Stimulated activated CD4-positive, alpha-beta T cell treated with anti-CD3 and anti-CD28 coated beads, Interleukin-12 subunit alpha, Interleukin-12 subunit beta, amount 100 ng/mL, for 24 hours (primary cell): ENCODE measurements at places on chromosomes 2 and 18.

- no peak for DNase-seq
Measured at GRCh38 chr18:50507120-50507590, 52.7 kb upstream of the MAPK4 start.

DNA sequence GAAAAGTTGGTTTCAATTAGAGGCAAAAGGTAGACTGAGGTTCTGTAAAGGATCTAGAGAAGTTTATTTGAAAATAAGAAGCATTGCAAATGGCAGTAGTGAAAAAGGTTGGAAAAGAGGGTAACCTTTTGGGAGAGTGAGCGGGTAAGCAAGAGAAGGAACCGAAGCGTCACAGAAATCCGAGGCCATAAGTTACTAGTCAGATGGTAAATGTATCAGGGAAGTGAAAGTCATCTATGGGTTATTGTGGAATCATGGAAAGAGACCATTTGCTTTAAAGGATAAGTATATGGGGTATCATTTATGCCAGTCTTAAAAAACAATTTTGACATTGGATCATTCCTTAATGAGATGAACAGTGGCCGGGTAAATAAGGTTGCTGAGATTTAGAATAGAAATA, 30.5 kb downstream of the EML4 start:
- DNase-seq: no peak

DNA sequence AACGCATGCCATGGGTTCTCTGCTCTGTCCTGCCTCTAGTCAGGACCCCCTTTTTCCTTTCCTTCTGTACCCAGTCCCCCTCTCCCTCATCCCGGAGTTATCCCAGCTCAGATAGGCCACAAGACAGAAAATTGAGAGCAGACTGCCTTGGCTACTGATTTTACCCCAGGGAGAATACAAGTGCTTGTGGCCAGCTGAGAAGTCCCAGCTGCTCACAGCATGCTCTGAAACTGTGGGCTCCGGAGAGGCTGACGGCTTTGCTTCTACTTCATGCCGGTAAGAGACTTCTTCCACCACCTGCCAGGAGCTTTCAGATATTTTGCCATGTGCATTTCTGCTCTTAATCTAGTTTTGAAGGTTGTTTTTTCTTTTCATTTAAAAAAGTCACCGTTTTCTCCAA, 20.0 kb upstream of the SIX2 start:
- DNase-seq: no peak

- DNase-seq: no peak
Measured at GRCh38 chr2:39469807-39470206, 32.7 kb upstream of the MAP4K3 start.

DNA sequence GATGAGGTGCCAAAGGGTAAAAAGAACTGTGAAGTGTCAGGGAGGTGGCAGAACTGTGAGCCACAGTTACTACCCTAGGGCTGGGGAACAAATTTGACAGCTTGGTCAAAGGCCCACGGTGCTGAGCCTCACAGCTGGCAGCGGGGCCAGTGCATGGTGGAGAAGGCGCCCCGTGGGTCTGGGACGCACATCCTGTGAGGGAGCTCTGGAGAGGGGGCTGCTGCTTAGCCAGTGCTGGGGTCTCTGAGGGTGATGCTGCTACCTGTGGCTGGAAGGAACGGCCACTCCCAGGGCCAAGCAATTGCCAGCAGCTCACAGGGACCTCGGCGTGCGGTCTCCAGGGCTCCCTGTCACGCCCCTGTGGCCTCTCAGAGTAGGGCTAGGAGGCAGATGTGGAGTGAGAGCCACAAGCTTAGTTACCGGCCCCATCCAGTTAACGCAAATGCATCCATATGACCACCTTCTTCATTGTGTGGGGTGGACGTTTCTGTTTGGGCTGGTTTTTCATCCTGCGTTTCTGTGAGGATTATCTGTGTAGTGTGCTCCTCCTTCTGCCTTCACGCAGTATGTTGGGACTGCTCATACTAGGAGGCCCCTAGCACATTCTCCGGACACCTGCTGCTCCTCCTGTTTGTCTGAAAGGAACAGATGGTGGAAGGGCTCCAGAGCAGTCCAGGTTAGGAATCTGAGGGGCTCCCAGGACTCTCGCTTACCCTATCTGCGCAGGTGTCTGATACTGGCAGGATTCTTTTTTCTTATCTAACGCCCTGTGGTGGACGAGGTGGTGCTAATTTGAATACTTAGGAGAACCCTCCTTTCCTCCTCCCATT, 26.0 kb downstream of the STK25 start:
- no peak for DNase-seq

DNA sequence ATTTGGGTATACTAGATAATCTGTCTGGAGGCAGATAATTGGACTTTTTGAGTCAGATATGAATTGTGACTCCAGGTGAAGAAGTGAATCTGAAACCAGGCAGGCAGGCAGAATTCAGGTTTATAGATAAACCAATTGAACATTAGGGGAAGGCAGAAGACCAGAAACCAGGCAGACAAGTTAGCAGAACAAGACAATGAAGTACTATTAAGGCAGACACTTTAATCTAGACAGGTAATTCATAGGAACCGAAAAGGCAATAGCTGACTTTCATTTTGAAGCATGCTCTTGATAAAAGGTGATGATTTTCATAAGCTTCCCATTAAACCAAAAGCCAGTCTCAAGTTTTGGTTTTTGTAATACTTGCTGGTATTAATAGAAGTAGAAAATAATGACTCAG, 19.3 kb upstream of the SLC4A10 start:
- no peak for DNase-seq

DNA sequence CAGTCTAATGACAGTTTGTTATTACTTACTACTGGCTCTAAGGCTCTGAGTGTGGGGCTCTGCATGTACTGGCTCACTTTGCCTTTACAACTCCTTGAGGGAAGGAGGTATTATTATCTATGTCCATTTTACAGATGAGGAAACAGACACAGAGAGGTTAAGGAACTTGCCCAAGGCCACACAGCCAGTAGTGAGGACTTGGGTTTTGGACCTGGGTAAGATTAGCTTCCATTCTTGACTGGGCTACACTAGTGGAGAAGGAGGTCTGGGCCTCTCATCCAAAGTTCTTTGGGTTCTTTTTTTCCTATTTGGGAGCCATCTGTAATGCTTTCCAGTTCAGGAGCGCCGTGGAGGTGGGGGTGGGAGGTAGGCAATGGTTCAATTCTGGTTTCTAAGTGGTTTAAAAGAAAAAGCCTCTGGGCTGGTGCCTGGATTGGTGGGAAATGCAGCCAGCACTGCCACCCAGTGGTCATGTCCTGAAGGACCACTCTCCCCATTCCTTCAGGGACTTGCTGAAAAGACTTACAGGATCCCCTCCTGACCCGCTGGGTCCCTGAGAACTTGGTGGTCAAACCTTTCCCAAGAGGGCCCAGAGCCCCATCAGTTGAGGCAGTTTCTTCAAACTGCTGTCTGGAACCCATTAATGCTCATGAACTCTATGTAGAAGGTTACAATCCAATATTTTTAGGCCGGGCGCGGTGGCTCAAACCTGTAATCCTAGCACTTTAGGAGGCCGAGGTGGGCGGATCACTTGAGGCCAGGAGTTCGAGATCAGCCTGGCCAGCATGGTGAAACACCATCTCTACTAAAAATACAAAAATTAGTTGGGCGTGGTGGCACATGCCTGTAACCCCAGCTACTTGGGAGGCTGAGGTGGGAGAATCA, 38.6 kb upstream of the NOTO start:
- peak; percentile 41 for DNase-seq

GRCh38 chr2:168136392-168136977, 110.9 kb downstream of the STK39 start:
- no peak for DNase-seq

- DNase-seq: no peak
Measured at GRCh38 chr2:189661957-189662321, 680 bp downstream of the ASNSD1 start.

DNA sequence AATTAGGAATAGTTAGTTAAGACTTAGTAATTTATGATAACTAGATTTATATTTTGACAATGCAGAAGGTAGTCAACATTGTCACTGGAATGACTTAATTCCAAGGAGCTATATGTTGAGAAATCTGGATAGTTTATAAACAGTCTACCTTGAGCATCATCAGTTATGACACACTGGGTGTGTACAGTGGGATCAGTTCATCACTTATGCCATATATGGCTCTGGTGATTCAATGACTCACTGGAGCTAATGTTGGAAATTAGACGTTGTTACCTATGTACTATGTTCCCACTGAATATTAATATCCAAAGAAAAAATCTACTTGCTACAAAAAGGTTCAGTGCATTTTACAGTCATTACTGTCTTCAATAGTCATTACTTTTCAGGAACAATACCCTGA, 34.0 kb upstream of the ITPRID2 start:
- no peak for DNase-seq

GRCh38 chr2:72917877-72918553, 696 bp downstream of the EMX1 start:
- no peak for DNase-seq

DNA sequence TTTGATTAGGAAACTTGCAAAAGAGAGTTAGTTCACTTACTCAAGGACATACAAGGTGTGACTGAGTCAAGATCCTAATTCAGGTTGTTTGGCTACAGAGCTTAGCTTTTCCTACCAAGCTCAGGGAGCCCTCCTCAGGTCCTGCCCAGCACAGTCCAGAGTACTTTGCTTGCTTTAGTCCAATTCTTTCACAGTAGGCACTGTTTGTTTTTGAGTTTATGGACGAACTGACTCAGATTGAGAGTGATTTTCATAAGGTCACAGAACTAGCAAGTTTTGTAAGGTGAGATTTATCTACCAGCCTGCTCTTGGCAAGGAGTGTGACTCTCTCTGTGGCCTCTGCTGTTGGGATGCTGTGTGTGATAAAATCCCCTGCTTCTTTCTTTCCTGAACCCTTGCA, 310.5 kb downstream of the PTPRM start:
- no peak for DNase-seq

GRCh38 chr2:85854166-85854509, 34.7 kb downstream of the ST3GAL5 start:
- DNase-seq: no peak

GRCh38 chr2:233408366-233409285, 54.3 kb downstream of the DGKD start:
- no peak for DNase-seq

DNA sequence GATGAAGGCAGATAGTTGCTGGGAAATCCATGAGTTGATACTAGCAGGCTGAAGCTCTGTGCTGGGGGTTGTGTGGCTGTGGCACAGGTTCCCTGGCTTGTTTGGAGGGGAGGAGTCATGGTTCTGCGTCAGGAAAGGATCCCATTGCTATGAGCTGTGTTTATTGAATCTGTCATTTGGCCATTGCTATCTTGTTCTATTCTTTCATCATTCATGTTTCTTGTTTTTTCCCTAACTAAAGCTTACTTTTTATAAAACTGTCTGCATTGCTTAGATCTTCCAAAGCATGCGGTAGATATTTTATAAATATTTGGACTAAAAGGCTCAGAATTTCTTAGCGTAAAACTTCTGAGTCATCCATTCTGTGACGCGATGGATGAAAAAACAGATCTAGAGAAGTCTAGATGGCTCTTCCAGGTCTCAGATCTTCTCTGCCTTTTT, 335.3 kb downstream of the PTPRM start:
- DNase-seq: no peak

DNA sequence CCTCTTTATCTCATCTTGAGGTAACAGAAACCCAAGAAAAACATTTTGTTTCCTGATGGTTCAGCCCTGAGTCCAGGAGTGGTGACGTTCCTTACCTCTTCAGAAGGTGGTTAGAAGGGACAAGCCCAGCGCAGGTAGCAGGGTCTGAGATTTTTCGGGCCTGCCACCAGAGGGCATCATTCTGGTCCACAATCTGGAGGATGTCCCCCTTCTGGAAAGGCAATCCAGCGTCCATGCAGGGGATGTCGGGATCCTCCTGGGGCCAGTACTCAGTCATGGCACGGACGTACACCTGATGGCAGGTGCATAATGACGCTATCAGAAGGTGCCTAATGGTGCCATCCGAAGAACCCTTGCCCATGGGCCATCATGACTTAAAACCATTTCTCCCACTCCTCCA, 17.7 kb downstream of the MPP4 start:
- no peak for DNase-seq

DNA sequence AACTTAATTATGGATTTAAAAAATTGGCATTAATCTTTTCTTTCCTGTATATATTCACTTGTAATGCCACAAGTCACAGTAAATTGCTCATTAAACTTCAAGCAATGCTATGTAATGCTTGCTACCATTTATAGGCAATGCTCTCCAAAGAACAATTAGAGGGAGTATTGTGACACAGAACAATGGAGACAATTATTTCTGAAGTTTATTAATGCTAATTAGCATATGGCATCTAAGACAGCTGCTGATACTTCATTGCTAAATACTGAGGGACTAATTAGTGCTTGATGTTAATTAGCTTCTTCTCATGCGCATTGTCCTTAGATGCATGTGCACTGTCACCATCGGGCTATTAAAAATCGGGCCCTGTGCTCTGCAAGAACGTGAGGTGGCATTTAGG, 1012.8 kb downstream of the SOCS6 start:
- DNase-seq: no peak

- DNase-seq: no peak
Measured at GRCh38 chr18:27042177-27042576, 142.9 kb downstream of the CHST9 start.

GRCh38 chr2:66443979-66444861, 9.3 kb downstream of the MEIS1 start:
- no peak for DNase-seq

GRCh38 chr2:191635333-191636234, 42.4 kb upstream of the NABP1 start:
- DNase-seq: no peak

- DNase-seq: no peak
Measured at GRCh38 chr2:239929504-239929903, 95.6 kb downstream of the NDUFA10 start.

DNA sequence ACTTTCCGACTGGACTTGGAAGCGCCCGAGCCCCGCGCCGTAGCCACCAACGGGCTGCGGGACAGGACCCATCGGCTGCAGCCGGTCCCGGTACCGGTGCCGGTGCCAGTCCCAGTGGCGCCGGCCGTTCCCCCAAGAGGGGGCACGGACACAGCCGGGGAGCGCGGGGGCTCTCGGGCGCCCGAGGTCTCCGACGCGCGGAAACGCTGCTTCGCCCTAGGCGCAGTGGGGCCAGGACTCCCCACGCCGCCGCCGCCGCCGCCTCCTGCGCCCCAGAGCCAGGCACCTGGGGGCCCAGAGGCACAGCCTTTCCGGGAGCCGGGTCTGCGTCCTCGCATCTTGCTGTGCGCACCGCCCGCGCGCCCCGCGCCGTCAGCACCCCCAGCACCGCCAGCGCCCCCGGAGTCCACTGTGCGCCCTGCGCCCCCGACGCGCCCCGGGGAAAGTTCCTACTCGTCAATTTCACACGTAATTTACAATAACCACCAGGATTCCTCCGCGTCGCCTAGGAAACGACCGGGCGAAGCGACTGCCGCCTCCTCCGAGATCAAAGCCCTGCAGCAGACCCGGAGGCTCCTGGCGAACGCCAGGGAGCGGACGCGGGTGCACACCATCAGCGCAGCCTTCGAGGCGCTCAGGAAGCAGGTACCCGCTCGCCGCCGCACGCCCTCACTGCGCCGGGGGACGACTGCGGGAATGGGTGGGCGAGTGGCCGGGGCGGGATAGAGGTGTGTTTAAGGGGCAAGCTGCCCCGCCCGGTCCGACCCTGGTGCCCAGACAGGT, 713 bp downstream of the ATOH8 start:
- no peak for DNase-seq

GRCh38 chr2:164014791-164015190, 279.0 kb upstream of the FIGN start:
- DNase-seq: no peak

- no peak for DNase-seq
Measured at GRCh38 chr2:105852066-105852465, 107.4 kb downstream of the NCK2 start.

- DNase-seq: no peak
Measured at GRCh38 chr2:232871835-232872736, 2.0 kb downstream of the SNORC start.
